Left cardiac atrium (tissue), 4 donors: ENCODE measurements at places on chromosomes 5 and 9. TPM values are rescaled to one million over a fixed set of nuclear protein-coding genes. Genes with fewer than 3 reads are reported as not detected.

NMUR2 gene
- 0.21 TPM for total RNA-seq

ASPN gene
- 7.9 TPM for total RNA-seq

RNF180 gene
- 16.9 TPM for total RNA-seq

FEM1C gene
- 31.0 TPM for total RNA-seq

SEMA4D gene
- 22.4 TPM for total RNA-seq

CERCAM gene
- total RNA-seq, result 22.8 TPM

POU5F2 gene
- 0.60 TPM for total RNA-seq

MAPK9 gene
- total RNA-seq, result 33.8 TPM

SEMA6A gene
- 5.7 TPM for total RNA-seq

CCDC192 gene
- not detected for total RNA-seq

TAF1L gene
- not detected for total RNA-seq

FCN2 gene
- total RNA-seq, result not detected

DNA sequence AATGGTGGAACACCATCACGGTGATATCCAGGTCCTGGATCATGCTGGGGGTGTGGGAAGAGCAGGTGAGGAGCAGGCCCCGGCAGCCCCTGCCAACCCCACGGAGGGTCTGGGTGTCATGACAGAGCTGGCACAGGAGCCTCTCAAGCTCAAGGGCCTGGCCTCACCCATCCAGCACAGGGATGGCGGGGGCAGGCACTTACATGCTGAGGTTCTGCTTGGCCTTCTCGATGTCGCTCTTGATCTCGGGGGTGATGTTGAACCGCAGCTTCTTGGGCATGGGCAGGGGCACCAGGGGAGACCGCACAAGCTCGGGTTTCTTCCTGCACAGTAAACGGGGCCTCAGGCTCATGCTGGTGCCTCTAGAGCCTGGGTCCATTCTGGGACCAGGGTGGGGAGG is 12.3 kb downstream of the CRAT start:
- no peak for DNase-seq

GRCh38 chr9:88533951-88534455 is 975 bp upstream of the NXNL2 start:
- DNase-seq, result peak; percentile 26

GRCh38 chr9:123282362-123283047 is 14.1 kb upstream of the STRBP start:
- DNase-seq, result peak; percentile 73

GRCh38 chr5:106827061-106827460 is 843.7 kb downstream of the EFNA5 start:
- no peak for DNase-seq

- DNase-seq, result no peak
Observed at GRCh38 chr5:145867806-145868205, 5.0 kb downstream of the GRXCR2 start.

DNA sequence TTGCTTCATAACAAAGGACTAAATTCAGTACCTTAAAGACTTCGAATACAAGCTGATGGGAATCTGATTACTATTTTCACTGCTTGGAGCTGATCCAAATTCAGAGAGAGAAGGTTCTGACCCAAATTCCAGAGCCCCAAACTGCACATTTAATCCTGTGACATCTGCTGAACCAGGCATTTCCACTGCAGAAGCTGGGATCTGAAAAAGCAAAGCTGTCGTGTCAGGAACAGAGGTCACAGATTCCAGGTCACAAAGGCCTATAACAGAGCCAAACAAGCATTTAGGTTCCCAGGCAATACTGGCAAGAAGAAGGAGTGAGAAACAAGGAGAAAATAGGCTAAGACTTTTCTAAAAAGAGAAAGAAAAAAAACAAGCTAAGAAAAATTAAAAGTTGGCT is 105.3 kb downstream of the UBAP2 start:
- DNase-seq, result no peak

- no peak for DNase-seq
Observed at GRCh38 chr9:93588641-93589609, 12.5 kb downstream of the PHF2 start.

- no peak for DNase-seq
Observed at GRCh38 chr5:149851211-149851610, 93.4 kb downstream of the PDE6A start.

DNA sequence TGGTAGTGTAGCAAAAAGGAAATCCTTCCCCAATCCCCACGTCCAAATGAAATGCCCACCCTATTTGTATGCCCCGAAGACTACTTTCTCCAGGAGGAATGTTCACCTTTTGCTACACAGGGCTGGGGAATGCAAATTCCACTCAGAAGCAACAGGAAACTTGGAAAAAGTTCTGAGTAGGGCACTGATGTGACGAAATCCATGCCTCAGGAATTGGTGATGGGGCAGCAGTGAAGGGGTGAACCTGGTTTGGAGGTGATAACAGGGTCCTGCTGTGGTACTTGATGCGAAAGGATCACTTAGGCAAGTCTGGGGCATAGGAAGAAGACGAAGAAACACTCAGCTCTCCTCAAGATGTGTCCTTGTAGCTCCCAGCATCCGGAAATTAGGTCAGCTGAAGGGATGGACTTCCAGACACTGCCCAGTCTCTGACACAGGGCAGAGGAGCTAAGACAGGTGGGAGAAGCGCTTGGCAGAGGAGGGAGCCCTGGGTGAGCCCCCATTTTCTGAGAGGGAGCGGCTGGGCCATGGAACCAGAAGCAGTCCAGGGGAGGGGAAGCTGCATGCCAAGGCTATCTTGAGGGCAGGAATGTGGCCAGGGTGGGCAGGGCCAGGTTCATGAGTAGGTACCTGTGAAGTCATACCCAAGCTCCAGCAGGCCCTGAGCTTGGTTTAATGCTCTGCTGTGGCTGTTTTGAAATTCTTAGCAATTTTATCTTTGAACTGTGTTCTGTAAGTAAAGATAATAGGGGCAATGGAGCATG is 22.2 kb upstream of the MVB12B start:
- DNase-seq, result no peak

- DNase-seq, result no peak
Observed at GRCh38 chr9:106958955-106959657, 96.1 kb downstream of the ZNF462 start.

- no peak for DNase-seq
Observed at GRCh38 chr5:84477485-84477884, 92.8 kb upstream of the EDIL3 start.

GRCh38 chr5:116475338-116475737 is 99.3 kb downstream of the SEMA6A start:
- DNase-seq, result no peak

DNA sequence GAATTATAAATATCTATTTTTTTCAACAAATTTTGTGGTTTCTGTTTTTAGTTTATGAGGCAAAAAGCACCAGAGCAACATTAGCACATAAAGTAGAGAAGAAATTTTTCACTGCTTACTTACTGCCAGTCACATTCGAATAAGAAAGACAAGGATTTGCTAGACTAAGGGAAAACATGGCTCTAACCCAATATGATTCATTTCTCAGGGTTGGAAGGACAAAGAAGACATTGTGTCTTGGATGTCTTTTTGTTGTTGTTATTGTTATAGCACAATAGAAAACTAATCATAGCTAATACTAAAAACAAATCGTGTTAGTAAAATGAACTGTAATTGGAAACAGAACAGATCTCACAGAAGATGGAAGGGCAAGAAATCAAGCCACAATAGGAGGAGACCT is 90.9 kb upstream of the SLCO6A1 start:
- no peak for DNase-seq

DNA sequence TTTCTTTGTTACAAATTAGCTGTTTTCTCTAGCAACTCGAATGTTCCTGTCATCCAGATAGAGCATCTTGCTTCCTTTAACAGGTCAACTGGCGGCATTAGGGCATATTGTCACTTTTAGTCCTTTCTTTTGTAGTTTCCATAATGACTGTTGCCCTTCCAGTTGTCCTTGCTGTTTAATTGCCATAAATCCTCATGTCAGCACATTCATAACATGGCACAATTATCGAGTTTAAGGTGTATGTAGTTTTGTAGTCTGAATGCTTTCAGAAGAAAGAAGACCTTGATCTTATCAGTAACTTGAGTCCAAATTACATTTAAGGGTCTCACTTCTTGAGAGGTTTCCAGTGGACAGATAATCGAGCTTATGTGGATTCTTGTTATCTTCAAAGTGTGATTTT is 161.7 kb upstream of the CDH12 start:
- no peak for DNase-seq

- no peak for DNase-seq
Observed at GRCh38 chr5:109779036-109779735, 89.5 kb downstream of the MAN2A1 start.

DNA sequence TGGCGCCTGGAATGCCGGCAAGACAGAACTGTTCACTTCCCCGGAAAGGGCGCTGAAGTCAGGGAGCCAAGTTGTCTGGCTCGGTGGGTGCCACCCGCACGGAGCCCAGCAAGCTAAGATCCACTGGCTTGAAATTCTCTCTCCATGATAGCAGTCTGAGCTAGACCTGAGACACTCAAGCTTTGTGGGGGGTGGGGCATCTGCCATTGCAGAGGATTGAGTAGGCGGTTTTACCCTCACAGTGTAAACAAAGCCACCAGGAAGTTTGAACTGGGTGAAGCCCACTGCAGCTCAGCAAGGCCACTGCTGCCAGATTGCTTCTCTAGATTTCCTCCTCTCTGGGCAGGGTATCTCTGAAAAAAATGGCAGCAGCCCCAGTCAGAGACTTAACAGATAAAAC is 277.4 kb downstream of the SLCO4C1 start:
- no peak for DNase-seq

DNA sequence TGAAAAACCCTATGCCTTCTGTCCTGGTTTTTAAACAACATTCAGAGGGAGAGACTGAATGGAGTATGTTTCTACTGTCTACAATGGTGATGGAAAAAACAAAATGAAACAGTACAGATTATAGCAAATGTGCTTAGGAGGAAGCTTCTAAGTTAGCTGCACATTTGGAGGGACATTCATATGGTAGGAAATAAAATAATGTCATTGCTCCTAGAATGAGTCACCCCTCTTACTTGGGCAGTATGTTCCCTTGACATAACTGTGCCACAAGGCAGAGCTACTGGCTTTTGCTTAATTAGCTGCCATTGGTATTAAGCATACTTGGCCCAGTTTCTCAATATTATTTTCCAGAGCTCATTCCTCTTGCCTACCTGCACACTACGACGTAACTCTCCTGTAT is 128.9 kb downstream of the GDNF start:
- no peak for DNase-seq
